Activated CD4-positive, alpha-beta T cell treated with anti-CD3 and anti-CD28 coated beads for 48 hours (primary cell): ENCODE measurements at places on chromosomes 1 and 21.

DNA sequence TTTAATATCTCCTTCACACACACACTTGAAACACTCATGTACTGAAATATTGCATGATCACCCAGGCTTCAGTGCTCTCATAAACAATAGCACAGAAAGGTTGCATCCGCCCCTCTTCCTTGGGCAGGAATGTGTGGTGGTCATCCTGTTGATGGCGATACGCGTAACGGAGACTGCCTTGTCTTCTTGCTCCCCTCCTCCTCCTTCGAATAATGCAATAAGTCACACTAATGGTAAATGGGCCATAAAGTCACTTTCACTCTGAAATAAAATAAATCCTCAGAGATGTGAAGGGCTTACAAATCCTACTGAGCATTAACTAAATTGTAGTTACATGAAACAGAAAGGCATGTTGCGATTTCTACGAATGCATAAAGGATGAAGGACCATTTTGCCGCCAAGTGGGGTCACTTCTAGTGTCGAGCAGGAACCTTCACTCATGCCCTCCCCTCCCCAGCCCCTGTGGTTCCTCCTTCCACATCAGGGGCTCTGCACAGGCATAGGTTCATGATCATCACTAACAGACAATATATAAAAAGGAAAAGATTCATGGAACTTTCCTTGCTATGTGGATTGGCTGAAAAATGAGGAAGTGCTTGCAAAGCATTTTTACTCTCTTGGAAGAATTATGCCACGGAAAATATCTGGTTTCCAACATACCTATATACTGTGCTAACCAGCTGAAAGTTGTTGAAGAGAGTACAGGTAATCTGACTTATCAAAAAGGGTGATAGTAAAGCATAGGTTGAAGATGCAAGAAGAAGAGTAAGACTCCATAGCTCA, 1.2 kb upstream of the PGBD5 start:
- no peak for DNase-seq

DNA sequence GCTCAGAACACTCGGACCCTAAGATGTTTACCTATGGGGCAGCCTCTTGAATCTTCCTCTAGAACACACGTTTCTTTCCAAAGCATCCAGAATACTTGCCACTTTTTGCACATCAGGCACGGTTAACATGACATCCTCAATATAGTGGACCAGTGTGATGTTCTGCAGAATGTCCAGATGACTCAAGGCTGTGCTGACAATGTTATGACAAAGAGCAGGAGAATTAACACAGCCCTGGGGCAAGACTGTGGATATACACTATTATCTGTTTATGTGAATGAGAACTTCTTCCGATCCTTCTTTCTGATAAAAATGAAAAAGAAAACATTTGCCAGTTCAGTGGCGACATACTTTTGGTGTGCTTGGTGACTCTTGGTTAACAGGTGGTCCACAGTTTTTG, 154.3 kb downstream of the PDE4B start:
- DNase-seq = no peak

- peak; percentile 70 for DNase-seq
These were observed 21.5 kb downstream of the RAP1GAP start for GRCh38 chr1:21647431-21648351.

DNA sequence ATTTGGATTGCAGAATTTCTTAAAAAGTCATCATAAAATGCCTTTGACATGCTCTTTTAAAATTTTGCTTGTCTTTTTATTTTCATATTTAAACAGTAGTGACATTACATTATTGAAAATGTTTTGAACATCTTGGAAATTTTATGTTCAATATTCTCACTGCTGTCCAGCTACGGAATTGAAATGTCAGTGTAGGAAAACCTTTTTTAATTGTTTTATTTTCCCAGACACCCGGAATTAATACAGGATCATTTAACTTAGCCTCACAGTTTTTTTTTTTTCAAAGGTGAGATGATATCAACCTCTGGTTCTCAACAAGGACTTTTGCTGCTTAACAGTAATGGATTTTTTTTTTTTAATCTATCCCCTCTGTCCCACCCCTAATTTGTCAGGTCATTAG, 4.1 kb downstream of the RBM15 start:
- DNase-seq = no peak

GRCh38 chr21:17900281-17900989, 81.3 kb upstream of the C21orf91 start:
- peak; percentile 32 for DNase-seq

DNA sequence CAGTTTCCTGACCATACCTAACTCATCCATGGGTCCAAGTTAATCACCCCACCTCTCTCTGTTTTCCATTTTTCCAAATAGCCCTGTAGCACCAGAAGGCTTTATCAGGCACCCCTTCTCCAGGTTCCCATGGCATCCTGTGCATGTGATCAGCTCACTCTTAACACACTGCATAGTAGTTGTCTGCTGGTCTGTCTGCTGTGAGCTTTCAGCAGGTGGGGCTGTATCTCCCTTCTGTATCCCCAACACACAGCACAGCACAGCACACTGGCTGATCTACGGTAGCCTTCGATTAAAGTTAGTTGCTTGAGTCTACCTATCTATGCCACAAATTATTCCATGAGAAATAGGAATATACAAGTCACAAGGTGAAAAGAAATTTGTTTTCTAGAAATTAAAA, 54.3 kb upstream of the C1orf198 start:
- no peak for DNase-seq

GRCh38 chr1:93503816-93504215, 55.9 kb downstream of the FNBP1L start:
- DNase-seq = no peak

GRCh38 chr1:171263901-171264300, 15.6 kb downstream of the FMO1 start:
- no peak for DNase-seq

GRCh38 chr1:114154963-114155322, 1.3 kb upstream of the SYT6 start:
- peak; percentile 30 for DNase-seq

DNA sequence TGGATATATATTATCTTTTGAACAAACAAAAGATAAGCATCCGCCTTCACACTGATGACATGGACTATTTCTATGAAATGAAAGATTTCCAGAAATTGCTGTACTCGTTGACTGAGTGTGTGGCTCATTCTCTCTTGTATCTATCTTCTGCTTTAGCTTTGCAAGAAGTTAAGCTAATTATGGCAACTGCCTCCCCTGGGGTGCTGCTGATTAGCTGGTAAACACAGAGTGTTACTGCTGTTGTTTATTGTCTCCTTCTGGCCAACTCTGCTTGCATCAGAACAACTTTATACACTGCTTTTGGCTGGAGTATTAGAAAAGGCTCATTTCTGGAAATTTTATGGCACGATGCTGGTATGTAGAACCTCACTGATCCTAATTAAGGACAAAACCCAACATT, 95.6 kb upstream of the SNX7 start:
- DNase-seq = no peak

DNA sequence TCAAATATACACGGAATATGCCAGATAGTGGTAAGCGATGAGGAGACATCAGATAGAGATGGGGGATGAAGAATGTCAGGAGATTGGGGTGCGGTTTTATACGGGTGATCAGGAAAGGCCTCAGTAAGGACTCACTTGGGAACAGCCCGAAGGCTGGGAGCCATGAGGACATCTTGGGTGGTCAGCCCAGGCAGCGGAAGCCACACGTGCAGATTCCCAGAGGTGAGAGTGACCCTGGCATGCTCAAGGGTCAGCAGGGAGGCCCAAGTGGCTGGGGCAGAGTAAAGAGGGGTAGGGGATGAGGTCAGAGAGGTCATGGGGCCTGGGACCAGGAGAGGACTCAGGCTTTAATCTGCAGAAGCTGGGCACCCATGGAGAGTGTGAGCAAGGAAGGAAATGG, 106.6 kb downstream of the MATN1 start:
- DNase-seq = no peak

DNA sequence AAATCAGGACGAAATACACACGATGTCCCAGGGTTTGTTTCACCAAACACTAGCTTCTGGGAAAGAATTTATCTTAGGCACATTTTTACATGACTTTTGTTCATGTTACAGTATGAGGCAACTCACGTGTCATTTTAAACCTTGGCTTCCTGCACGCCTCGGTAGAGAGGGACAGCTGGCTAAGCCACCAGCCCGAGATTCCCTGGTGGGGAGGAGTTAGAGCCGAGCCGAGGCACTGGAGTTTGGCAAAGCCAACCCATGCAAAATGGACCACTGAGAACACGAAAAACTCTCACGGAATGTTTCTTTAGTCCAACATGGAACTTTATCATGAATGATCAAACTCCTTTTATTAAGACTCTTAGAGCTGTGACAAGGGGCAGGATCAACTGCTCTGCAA, 240.0 kb downstream of the DYRK1A start:
- no peak for DNase-seq

- DNase-seq = no peak
These were observed 338.4 kb downstream of the DISC1 start for GRCh38 chr1:231964961-231965360.

GRCh38 chr1:47651311-47652089, 213.7 kb downstream of the FOXD2 start:
- no peak for DNase-seq

DNA sequence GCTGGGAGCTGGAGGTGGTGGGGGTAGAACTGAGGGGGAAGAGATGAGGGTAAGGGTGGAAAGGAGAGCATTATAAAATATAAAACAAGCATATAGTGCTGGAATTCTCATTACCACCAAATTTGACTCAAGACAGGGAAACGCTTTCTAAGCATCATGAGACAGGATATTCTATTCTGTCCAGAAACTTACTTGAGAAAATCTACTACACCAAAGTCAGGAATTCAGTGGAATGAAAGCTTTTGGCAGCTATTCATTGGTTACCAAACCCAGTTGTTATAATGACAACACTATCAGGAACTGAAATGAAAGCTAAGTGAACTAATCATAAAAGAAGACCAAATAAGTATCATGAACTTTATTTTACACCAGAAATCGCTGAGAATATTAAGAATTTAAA, 14.5 kb downstream of the AIDA start:
- DNase-seq = no peak

DNA sequence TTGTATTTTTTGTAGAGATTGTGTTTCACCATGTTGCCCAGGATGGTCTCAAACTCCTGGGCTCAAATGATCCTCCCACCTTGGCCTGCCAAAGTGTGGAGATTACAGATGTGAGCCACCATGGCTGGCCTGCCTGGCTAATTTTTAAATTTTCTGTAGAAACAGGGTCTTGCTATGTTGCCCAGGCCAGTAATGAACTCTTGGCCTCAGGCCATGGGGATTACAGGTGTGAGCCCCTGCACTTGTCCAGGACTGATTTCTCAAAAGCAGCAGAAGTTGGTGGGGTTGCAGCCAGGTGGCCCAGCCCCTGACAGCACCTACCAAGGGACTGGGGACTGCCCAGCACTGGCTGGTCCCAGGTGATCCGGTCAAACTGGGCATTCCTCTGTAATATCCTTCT, 44.1 kb upstream of the CXADR start:
- no peak for DNase-seq

GRCh38 chr1:26827106-26827604, 667 bp downstream of the ZDHHC18 start:
- DNase-seq = no peak

DNA sequence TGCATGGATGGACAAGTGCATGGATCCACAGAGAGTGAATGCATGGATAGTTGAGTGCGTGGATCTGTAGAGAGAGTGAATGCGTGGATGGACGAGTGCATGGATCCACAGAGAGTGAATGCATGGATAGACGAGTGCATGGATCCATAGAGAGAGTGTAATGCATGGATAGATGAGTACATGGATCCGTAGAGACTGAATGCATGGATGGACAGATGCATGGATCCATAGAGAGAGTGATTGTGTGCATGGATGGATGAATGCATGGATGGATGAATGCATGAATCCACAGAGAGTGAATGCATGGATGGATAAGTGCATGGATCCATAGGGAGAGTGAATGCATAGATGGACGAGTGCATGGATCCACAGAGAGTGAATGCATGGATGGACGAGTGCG, 153.8 kb downstream of the PCBP3 start:
- DNase-seq = no peak

GRCh38 chr1:244599937-244600350, 53.0 kb upstream of the DESI2 start:
- peak; percentile 58 for DNase-seq

GRCh38 chr1:68904477-68904876, 407.6 kb upstream of the DEPDC1 start:
- no peak for DNase-seq

DNA sequence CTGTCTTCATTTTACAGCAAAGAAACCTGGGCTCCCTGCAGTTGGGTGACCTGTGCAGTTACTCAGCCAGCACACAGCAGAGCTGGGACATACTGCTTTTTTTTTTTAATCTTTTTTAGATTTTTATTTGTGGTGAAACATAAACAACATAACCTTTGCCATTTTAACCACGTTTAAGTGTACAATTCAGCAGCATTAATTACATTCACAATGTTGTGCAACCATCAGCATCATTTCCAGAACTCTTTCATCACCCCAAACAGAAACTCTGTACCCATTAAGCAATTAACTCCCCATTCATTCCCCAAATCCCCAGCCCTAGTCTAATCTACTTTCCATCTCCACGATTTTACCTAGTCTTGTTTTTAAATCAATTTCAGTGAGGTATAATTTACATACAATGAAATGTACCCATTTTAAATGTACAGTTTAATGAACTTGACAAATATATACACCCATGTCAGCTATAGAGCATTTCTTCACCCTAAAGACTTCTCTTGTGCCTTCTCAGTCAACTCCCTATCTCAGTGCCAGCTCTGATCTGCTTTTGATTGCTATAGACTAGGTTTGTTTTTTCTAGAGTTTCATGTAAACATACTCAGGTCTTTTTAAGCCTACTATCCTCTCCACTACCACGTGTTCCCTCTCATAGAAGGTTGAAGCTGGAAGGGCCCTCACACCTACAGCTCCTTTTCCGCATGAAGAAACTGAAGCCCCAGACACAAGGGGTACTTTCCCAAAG, 37.8 kb upstream of the C8B start:
- no peak for DNase-seq

GRCh38 chr1:5881526-5882222, 110.6 kb downstream of the NPHP4 start:
- DNase-seq = no peak

DNA sequence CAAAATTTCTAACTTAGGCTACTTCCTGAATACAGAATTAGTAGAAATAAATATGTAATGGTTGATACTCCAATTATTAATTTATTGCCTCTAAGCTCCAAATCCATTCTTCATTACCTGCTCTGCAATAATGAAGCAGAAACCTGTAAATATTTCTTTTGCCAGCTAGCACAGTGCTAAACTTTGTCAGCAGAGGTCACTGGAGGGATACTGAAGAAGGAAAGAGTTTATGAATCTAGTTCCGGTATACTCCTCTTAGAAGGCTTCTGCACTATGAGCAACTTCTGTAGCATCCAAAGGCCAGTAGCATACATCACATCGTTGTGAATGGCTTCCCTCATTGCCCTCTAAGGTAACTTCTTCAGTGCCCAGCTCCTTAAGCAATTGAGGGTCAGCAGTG, 81.0 kb upstream of the LHX8 start:
- DNase-seq = no peak
